Activated naive CD4-positive, alpha-beta T cell treated with anti-CD3 and anti-CD28 coated beads, Interleukin-2, amount 10 ng/mL, durations not matched to agents 7 days and 5 days (primary cell): ENCODE measurements at places on chromosomes 3 and 15.
A peak's percentile ranks its signal among the peaks of the same experiment; 100 is the strongest.

DNA sequence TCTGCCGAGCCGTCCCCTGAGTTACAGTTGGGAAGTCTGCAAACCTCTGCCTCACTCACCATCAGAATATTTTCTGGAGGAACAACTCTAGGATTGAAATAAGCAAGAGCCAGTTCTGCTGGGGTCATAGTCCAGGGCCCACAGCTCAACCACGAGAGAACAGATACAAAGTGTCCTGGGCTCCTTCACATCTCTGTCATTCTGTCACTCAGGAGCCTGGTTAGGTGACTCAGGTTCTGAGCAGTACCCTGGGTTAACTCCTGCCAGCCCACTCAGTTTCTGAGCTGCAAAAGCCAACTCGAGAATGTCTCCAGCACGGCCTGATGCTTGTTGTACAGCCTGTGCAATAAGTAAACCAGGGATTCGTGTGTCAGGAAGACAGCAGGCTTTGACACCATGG, 155.7 kb downstream of the SLCO3A1 start:
- no peak for DNase-seq
- no peak overlapping the region for H3K4me3 ChIP-seq
- H3K36me3 ChIP-seq = peaks cover 3% of the 10 kb centered on the region
- no peak overlapping the region for H3K27ac ChIP-seq
- no peaks in the 10 kb centered on the region for H3K27me3 ChIP-seq

GRCh38 chr3:18012436-18012835, 270.0 kb upstream of the TBC1D5 start:
- no peaks in the 10 kb centered on the region for H3K36me3 ChIP-seq
- H3K27ac ChIP-seq = no peak overlapping the region
- H3K4me1 ChIP-seq = no peaks in the 10 kb centered on the region
- no peak overlapping the region for H3K4me3 ChIP-seq

DNA sequence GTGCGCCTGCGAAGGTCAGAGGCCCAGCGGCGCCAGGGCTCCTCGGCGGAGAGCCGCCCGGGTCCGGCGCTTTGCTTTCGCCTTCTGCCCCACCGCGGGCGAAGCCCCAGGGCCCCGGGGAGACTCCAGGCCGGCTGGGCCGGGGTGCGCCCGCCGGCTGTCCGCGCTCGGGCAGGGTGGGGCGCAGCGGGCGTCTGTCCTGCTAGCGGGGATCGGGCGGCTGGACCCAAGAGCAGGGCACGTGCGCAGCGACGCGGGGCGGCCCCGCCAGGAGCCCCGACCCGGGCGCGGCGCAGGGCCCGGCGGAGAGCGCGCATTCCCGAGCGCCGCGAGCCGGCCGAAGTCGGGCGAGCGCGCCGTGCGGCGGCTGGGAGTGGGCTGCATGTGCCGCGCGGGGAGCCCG, 569 bp upstream of the ALDH1A3 start:
- H3K27me3 ChIP-seq = peaks cover 82% of the 10 kb centered on the region
- no peaks in the 10 kb centered on the region for H3K36me3 ChIP-seq
- peaks cover 10% of the 10 kb centered on the region for H3K4me1 ChIP-seq
- DNase-seq = no peak
- H3K4me3 ChIP-seq = no peak overlapping the region

GRCh38 chr15:73258271-73259108, 110.3 kb downstream of the HCN4 start:
- no peak overlapping the region for H3K27ac ChIP-seq
- H3K4me1 ChIP-seq = no peaks in the 10 kb centered on the region
- DNase-seq = no peak

GRCh38 chr15:25989327-25989726, 126.2 kb upstream of the ATP10A start:
- H3K36me3 ChIP-seq = no peaks in the 10 kb centered on the region
- DNase-seq = peak; percentile 21
- no peaks in the 10 kb centered on the region for H3K4me1 ChIP-seq
- no peak overlapping the region for H3K4me3 ChIP-seq
- H3K27ac ChIP-seq = no peak overlapping the region
- no peaks in the 10 kb centered on the region for H3K27me3 ChIP-seq

GRCh38 chr3:25725810-25726209, 57.4 kb downstream of the NGLY1 start:
- no peak for DNase-seq
- no peak overlapping the region for H3K4me3 ChIP-seq
- H3K27me3 ChIP-seq = no peaks in the 10 kb centered on the region
- H3K4me1 ChIP-seq = no peaks in the 10 kb centered on the region

- peaks cover 24% of the 10 kb centered on the region for H3K4me1 ChIP-seq
- H3K27me3 ChIP-seq = no peaks in the 10 kb centered on the region
- no peak for DNase-seq
- H3K27ac ChIP-seq = no peak overlapping the region
- H3K36me3 ChIP-seq = peaks cover 2% of the 10 kb centered on the region
Observed at GRCh38 chr3:150733936-150734794, 28.8 kb downstream of the SIAH2 start.

DNA sequence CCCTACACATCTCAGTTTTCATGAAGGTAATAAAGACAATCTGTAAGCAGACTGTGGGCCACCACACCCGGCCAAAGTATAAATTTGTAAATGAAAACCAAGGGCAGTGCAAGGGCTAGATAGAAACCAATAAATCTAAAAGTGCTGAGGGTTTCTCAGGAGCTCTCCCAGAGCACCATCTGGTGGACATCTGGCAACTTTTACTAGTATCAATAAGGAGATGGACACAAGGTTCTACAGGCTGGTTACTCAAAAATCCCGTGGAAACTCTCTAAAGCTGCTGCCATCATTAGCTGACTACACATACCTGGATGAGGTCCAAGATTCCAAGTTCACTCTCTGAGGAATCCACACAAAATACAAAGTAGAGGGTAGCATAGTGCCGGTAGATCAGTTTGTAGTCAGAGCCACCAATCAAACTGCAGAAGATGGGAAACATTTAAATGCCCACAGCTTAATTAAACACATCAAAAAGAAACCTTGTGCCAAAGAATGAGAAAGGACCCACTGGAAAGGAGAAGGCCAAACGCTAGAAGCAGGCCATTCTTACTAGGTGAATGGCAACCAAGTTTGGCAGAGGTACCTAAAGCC, 5.5 kb downstream of the AP3S2 start:
- H3K4me1 ChIP-seq = peaks cover 36% of the 10 kb centered on the region
- H3K27ac ChIP-seq = no peak overlapping the region
- H3K27me3 ChIP-seq = no peaks in the 10 kb centered on the region
- no peak for DNase-seq

DNA sequence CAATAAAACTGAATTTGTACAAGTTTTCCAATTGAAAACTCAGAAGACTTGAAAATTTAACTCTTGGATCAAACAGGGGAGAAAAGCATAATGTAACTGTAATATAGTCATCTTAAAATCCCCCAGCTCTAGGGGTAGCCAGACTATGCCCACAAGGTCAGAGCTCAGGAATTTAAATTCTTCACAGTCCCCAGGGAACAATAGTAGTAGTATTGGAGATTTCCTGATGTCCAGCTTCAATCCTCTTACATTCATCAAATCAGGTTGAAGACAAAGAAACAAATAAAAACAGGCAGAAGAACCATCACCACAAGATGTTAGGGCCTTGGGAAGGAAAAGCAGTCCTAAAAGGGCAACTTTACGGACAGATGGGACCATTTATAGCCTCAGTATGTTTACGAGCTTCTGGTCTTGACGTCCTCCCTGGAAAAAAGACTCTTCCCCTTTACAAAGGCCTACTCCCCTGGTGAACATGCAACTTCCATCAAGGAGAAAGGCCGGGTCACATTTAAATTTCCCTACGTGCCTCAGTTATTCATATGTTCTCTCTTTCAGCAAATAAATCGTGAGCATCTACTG, 96.8 kb downstream of the PLCH1 start:
- H3K4me1 ChIP-seq = no peaks in the 10 kb centered on the region
- DNase-seq = no peak
- no peak overlapping the region for H3K27ac ChIP-seq
- no peaks in the 10 kb centered on the region for H3K36me3 ChIP-seq
- H3K27me3 ChIP-seq = no peaks in the 10 kb centered on the region
- H3K4me3 ChIP-seq = no peak overlapping the region

- peaks cover 75% of the 10 kb centered on the region for H3K4me1 ChIP-seq
- H3K27ac ChIP-seq = no peak overlapping the region
- no peak overlapping the region for H3K4me3 ChIP-seq
- DNase-seq = no peak
- H3K36me3 ChIP-seq = no peaks in the 10 kb centered on the region
- peaks cover 5% of the 10 kb centered on the region for H3K27me3 ChIP-seq
Observed at GRCh38 chr15:63896336-63897115, 62.8 kb upstream of the HERC1 start.

DNA sequence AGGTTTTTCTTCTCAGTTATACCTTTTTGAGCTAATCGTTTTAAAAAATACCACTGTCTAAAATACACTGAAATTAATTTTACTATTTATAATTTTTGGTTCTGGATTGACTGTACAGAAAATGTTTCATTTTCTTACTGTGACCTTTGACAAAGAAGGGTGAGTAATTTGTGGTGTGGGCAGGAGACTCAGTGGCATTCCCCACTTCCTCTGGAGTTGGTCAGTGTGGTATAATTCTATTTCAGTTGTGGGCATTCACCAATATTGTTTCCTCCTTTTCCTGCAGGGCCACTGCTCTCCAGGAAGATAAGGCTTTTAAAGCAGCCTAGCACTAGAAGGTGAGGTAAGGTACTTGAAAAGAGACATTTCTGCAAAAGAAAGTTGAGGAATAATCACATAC, 6.5 kb downstream of the DAG1 start:
- peak; percentile 36 for DNase-seq
- no peaks in the 10 kb centered on the region for H3K27me3 ChIP-seq
- H3K4me1 ChIP-seq = peaks cover 28% of the 10 kb centered on the region
- H3K4me3 ChIP-seq = no peak overlapping the region
- H3K36me3 ChIP-seq = peaks cover 26% of the 10 kb centered on the region

- H3K27me3 ChIP-seq = no peaks in the 10 kb centered on the region
- H3K36me3 ChIP-seq = peaks cover 10% of the 10 kb centered on the region
- H3K4me3 ChIP-seq = no peak overlapping the region
- H3K4me1 ChIP-seq = peaks cover 22% of the 10 kb centered on the region
- H3K27ac ChIP-seq = no peak overlapping the region
- DNase-seq = no peak
Observed at GRCh38 chr15:41955807-41956525, 16.4 kb downstream of the EHD4 start.

GRCh38 chr15:42373274-42373673, 14.0 kb downstream of the CAPN3 start:
- no peak for DNase-seq
- peaks cover 5% of the 10 kb centered on the region for H3K27me3 ChIP-seq
- H3K27ac ChIP-seq = no peak overlapping the region
- H3K4me1 ChIP-seq = no peaks in the 10 kb centered on the region
- no peaks in the 10 kb centered on the region for H3K36me3 ChIP-seq
- no peak overlapping the region for H3K4me3 ChIP-seq

- no peaks in the 10 kb centered on the region for H3K27me3 ChIP-seq
- H3K36me3 ChIP-seq = no peaks in the 10 kb centered on the region
Observed at GRCh38 chr3:29033511-29033910, 247.4 kb upstream of the RBMS3 start.

DNA sequence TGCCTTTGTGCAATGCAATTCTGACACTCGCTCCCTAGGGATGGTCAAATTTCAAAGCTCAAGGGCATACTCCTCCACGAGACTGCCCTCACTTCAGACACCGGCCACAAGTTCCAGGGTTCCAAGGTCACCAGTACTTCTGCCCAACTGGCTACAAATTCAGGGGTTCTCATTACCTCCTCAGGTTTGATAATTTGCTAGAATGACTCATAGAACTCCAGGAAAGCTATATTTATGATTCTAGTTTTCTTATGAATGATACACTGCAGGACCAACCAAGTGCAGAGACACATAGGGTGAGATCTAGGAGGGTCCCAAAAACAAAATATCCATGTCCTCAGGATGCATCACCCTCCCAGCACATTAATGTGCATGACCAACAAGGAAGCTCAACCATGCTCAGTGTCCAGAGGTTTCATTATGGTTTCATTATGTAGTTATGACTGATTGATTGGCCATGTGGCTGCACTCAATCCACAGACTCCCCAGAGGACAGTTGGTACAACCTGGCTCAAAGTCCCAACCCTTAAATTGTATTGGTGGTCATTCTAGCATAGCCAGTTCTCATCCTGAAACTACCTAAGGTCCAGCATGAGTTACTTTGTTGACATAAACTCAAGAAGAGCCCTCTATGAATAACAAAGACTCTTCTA, 170.4 kb upstream of the LRRN1 start:
- H3K27ac ChIP-seq = no peak overlapping the region
- H3K27me3 ChIP-seq = no peaks in the 10 kb centered on the region
- H3K4me3 ChIP-seq = no peak overlapping the region
- H3K4me1 ChIP-seq = no peaks in the 10 kb centered on the region

- peaks cover 14% of the 10 kb centered on the region for H3K4me1 ChIP-seq
- no peaks in the 10 kb centered on the region for H3K27me3 ChIP-seq
- H3K4me3 ChIP-seq = no peak overlapping the region
- H3K27ac ChIP-seq = no peak overlapping the region
- H3K36me3 ChIP-seq = peaks cover 11% of the 10 kb centered on the region
- no peak for DNase-seq
Observed at GRCh38 chr15:79858469-79858868, 38.3 kb downstream of the MTHFS start.

DNA sequence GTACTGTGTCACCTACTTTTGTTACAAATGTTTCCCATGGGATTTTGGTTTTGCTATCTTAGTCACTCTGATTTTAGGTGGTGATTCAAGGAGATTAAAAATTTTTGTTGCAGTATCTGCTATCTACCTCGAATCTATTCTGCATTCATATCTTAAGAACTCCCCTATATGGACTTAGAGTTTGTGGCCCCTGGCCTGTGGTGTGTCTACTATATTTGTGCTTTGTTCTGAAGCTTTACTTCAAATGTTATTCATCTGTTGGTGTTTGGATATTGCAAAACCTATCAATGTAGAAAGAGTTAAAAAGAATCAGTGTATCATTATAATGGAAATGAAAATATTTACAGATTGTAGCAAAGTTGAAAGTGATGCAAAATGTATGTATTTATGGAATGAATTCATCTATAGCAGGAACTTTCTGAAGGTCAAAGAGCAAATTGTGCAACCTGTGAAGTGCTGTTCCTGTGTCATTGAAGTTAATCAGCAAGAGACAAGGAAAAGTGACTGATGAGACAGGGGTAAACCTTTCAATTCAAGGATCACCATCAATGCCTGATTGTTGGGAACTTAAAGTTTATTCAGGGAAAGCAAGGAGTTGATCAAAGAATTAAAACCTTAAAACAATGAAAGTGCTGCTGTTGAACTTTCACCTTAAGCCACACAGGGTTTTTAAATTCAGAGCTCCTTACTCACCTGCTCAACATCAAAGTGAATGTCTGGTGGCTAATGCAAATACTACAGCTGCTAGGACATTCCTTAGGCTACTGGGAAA, 71.0 kb downstream of the SLMAP start:
- H3K4me3 ChIP-seq = no peak overlapping the region
- H3K27me3 ChIP-seq = no peaks in the 10 kb centered on the region
- no peak overlapping the region for H3K27ac ChIP-seq
